ENCODE measurements at places on chromosomes 1 and 21.

DNA sequence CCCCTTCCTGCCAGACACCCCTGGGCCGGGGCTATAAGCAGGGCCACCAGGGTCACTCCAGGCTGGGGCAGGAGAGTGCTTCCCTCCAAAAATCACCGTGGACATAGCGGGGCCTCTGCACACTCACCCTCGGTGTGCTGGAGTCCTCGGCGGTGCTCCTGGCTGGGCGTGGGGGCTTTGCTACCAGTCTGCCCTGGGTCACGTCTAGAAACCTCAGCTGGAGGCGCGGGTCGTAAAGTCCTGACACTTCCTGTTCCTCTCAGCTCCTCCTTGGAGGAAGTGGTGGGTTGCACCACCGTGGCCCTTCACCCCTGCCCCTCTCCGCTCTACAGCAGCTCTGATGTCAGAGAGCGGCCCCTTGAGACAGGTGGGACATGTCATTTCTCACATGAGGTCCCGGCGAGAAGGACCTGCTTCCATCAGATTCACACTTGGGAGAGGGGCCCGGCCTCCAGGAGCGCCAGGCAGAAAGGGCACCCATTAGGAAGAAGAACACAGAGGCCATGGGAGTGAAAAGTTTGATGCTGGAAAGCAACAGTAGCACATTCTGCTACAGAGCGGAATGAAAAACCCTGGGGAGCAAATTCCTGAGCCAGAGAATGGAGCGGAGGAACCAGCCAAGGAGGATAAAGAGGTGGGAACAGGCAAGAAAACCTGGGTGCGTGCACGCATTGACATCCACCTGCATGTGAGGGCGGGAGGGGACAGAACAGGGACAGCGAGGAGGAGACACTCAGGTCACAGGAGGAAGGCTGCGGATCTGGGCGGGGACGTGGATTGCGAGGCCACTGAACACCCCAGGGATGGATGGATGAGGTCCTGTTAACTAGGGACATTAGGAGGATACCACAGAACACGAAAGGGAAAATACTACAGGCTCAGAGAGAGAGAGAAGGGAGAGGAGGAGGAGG, at the start of gene ITGB2:
Gene ITGB2, minus strand, starts transcription at position 206 of the 911 bp plus-strand sequence. CDS start 10,117 bp downstream, outside the sequence.
- DNase-seq: no peak

- DNase-seq: no peak
These were observed 12.7 kb upstream of the FOXE3 start for GRCh38 chr1:47403321-47403910.

DNA sequence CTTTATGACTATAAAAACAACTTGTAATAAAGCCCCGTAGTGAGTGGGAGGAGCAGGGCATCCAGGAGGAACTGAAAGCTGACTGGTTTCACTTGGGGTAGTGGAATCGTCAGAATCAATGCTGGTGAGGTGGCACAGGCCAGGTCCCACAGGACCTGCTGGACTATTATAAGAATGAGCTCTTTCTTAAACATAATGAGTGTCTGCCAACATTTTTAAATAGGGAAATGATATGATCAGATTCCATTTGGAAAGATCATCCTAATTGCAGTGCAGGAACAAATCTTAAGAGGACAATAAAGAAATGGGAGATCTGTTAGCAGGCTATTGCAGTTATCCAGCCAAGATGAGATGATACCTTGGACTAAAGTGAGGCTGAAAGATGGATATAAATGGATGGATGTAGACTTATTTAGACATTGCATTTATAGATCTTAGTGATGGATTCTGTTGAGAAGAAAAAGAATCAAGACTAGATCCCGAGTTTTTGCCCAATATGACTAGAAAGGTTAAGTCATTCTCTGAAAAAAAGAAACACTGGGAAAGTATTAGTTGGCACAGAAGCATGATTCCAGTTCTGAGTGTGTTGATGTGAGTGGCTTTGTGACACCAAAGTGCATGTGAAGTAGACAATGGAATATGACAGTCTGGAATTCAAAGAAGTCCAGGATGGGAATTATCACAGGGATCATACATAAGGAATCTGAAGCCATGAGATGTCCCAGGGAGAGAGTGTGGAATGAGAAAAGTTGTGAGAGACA, 153.3 kb upstream of the SGIP1 start:
- DNase-seq: no peak

- DNase-seq: peak; percentile 24
These were observed 54.0 kb downstream of the OLFML3 start for GRCh38 chr1:114033216-114033706.

DNA sequence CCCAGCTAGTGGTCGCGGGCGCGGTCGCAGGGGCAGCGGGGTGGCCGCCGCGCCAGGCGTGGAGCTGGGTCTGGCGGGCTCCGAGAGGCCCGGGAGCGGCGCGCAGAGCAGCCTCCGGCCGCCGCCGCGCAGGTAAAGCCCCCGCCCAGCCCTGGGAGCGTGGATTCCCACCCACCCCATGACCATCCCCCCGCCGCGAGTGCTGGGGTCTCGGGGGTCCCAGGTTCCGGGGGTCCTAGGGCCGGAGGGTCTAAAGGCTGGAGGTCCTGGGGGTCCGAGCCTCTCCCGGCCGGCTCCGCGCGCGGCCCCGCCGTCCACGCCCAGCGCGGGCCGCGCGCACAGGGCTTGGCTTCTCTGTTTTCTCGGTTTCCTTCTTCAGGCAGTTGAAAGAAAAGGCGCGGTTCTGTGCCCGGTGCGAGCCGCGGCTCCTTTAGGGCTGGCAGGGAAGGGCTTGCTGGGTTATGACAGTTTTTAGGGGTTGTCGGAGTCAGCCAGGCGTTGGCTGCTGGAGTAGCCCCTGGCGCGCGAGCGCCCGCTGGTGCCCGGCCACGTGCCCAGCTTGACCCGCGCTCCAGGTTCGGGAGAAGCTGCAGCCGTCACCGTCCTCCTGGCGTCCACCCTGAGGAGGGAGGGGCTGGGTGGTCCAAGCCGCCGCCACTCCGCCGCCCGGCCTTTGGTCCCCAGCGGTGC, 359 bp downstream of the LRRC3 start:
- DNase-seq: peak; percentile 2

GRCh38 chr1:214455479-214455878, 95.9 kb downstream of the PTPN14 start:
- DNase-seq: no peak

DNA sequence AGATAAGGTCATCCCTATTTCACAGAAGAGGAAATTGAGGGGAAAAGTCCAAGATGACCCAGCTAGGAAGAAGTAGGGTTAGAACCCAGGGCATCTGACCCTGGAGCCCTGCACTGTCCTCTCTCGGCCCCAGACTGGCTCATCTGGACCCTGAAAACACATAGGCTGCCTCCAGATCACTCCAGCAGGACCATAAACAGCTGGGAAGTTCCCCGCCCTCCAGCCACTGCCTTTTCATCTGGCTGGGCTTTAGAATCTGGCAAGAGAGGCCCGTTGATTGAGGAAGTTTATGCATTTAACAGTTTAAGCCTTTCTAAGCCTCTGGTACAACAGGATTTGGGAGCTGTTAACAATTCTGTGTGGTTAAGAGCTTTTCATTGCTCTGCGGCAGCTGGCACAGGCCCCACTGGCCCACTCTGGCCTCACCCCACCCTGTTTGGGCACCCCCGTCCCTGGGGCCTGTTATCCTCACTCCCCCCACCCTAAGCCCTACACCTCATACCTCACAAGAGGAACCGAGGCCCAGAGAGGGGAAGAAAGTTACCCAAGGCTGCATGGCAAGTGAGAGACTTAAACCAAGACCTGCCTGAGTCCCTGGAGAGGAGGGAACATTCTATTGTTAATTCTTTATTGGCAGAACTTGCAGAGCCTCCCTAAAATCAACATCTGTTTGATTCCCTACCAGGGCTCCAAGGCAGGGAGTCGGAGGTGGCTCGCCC, 84.2 kb downstream of the EPHB2 start:
- no peak for DNase-seq

DNA sequence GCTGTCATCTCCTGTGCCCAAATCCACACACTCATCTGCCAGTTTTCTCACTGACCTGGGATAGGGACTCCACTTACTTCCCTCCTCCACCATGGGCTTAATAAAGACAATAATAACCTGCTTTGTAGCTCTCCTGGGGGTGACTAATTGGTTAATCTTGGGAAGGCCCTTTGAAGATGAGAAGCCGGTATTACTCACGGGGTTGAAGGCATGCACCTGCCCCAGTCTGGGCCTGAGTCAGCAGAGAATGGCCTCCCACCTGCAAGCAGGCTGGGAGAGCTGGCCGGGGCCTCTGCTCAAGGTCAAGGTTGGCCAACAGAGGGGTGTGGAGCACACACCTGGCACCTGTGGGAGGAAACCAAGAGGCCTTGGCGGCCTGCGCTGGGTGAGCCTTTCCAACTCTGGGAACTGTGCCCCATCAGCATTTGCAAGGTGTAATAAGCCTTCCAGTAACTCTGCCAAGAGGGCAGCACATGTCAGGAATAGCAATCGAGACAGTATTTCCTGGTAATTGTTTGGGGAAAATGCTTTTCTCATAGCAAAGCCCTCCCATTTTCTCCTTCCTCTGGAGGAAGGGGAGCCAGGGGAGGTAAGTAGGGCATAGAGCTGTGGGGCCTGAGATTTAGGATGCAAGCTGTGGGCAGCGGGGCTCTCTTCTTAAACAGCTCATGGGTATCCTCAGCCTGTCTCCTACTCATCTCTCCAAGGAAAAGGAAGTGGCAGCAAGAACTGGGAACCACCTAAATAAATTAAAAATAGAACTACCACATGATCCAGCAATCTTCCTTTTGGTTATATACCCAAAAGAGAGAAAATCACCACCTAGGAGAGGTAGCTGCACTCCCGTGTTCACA, 49.0 kb downstream of the TOMM20 start:
- DNase-seq: peak; percentile 99

DNA sequence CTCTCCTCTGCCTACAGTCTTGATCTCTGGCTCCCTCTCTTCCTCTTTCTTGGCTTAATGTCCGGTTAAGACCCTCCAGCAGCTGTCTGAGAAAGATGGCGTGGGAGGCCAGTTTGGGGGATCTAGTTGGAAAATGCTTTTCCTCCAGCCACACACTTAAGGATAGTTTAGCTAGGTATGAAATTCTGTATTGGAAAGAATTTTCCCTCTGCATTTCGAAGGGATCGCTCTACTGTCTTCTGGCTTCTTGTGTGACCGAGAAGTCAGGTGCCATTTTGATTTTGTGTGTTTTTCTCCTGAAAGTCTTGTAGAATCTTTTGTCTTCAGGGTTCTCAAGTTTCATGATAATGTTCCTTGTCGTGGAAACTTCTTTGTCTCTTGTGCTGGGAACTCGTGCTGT, 28.0 kb downstream of the PRKCZ start:
- DNase-seq: no peak

GRCh38 chr1:90074970-90075391, 80.1 kb downstream of the ZNF326 start:
- DNase-seq: no peak

- DNase-seq: no peak
These were observed 129.7 kb downstream of the VPS13D start for GRCh38 chr1:12359359-12360133.

- DNase-seq: no peak
These were observed 19.6 kb downstream of the CAP1 start for GRCh38 chr1:40059960-40060750.

DNA sequence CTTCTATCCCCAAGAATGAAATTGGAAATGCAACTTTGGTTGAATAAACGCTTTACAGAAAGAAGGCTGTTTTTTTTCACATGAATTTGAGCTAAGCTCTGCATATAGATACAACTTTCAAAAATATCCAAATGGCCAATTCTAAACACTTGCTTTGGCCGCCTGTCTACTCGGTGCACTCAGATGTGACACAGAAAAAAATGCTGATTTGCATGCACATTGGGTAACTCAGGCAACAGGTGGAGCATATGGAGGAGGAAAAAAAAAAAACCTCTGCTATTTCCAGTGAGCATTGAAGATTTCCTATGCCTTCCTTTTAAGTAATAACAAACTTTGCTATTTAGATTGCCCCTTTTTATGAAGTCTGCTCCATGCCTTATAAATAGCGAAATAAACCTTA, 262.5 kb downstream of the GRIK1 start:
- no peak for DNase-seq

DNA sequence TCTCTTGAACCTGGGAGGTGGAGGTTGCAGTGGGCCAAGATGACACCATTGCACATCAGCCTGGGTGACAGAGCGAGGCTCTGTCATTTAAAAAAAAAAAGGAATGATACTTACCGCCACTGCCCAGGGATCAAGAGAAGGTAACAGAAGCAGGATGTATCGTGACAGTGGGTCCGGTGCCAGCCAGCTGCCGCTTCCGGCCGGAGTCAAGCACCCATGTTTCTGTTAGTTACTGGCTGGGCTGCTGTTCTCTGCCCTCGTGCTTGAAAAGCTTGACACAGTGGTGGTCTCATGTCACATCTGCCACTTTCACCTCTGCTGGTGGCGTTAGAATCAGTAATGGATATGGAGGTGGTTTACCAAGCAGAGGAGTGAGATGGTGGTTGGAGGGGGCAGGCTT, 21.0 kb downstream of the IFNGR2 start:
- no peak for DNase-seq

- DNase-seq: no peak
These were observed 6.2 kb upstream of the CD34 start for GRCh38 chr1:207917080-207917479.

- DNase-seq: peak; percentile 55
These were observed 276.3 kb upstream of the GREM2 start for GRCh38 chr1:240888039-240888786.

DNA sequence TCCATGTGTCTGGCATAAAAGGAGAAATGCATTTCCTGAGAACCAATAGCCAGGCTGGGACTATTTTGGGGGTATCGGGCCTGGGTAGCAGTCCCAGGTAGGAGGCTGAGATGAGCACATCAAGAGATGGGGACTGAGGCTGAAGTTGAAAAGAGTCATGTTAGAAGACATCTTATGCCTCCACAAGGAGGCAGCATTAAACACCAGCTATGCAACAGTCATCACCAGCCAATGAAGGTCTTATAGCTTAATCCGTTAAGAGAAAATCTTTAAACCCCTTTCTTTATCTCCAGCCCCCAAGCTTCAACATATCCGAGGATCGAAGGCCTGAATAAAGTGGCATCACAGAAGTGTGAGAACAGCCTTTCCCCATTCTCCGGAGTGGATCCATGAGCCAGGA, 640.7 kb upstream of the PTBP2 start:
- DNase-seq: peak; percentile 13

DNA sequence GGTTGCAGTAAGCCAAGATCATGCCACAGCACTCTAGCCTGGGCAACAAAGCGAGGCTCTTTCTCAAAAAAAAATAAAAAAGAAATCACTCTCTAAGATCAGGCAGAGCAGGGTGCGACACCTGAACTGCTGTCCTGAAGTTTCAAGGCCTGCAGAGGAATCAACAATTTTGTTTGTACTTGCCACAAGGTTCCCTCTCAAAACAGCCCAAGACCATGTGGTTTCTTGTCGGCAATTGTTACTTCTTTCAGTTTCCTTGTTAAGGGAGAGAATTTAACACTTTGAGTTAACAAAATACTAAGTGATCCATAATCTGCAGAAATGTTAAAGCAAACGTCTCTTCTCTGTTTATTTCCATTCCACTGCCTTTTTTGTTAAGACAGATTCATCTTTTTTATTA, 36.5 kb downstream of the MACO1 start:
- no peak for DNase-seq

Data from epithelial cell of esophagus (primary cell).